ENCODE measurements at places on chromosomes 6 and 20.

- DNase-seq, result no peak
These were observed 169.3 kb downstream of the SLC16A10 start for GRCh38 chr6:111256646-111257045.

DNA sequence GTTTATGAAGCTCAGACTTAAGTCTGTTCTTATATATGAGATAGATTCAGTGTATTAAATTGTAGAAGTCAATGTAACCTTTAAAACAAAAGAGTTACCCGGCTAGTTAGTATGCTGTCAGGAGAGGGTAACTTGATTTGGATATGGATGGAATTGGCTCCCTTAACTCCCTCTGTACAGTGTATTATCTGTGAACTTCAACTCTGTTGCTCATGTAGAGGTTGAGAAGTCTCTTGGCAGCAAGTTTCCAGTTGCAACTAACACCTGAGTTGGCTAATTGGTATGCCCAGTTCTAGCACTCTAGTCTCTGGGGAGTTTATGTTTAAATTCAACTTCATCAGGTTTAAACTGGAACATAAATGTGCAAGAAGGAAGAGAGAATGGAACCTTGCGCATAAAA lies 111.0 kb downstream of the NCOA3 start:
- DNase-seq, result no peak

DNA sequence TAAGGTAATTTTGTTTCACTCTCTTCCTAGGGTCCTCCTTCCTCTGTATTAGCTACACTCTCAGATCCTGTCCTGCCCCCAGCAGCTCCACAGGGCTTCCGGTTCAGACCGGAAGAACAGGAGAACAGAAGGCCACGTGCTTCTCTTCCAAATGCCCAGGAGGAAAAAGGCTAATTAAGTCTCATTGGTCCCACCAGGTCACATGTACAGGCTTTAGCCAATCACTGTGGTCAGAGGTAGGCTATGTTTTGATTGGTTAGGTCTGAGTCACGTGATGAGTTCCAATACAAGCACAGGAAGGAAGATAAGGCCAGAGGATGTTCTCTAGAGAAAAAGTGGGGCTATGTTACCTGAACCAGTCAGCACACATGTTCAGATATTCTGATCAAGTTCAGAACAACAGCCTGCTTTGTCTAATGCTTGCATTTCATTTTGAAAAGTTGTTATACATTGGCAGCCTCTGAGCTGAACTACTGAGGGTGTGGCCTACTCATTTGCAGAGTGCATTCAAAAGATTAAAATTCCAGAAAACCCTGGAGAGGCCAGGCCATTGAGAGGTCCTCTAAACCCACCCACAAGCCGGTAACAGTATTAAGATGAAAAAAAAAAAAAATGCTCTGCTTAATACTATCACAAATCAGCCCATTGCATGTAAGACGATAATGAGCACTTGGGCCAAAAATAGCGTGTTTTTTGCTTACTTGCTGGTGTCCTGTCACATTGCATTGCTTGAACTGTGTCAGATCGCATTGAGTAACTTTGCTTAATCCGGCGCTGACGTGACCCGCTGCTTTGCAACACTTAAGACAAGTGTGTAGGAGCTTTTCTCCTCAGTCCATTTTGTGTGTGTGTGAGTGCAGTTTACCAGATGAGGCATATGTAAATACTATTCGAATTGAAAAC lies 170.3 kb downstream of the TSHZ2 start:
- no peak for DNase-seq

- no peak for DNase-seq
These were observed 9.5 kb downstream of the DNPH1 start for GRCh38 chr6:43219814-43220213.

DNA sequence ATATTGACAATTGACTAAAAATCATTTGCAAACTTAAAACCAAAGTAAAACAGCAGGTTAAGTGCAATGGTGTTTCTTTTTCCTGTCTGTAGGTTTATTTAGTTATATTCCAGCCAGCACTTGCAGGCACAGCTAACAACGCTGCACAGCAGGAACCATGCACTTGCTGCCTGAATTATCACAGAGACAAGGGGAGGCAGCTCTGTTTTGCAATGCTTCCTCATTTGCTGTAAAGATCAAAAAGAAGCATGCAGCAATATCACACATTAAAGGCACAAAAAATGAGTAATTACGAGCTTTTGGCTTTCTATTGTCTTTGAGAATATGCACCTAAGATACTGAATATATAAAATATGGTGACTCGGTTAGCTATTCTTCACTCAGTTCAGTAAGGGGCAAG lies 241.9 kb downstream of the EPHA7 start:
- DNase-seq, result no peak

All from CD14-positive monocyte (primary cell).